Fibroblast of lung (primary cell): ENCODE measurements at places on chromosomes 3 and 15. TPM values are rescaled to one million over a fixed set of nuclear protein-coding genes. Genes with fewer than 3 reads are reported as not detected.
A peak's percentile ranks its signal among the peaks of the same experiment; 100 is the strongest.

DNA sequence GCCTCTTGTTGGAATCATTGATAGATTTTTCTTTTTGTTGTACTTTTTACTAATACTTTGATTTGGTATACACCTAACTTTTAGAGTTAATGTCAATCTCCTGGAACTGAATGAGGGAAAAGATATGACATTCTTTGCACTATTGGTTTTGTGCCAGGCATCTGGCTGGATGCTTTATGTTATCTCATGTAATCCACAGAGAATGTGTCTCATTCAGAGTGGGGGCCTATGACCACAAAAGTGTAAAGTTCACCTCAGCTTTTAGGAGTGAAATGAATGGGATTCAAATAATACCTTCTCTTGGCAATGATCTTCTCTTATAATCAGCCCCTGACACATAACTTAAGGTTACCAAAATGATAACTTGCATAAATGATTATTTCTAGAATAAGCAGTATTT, 329.1 kb upstream of the ROPN1 start:
- DNase-seq: peak; percentile 51

GRCh38 chr15:27061739-27062138, 90.8 kb downstream of the GABRG3 start:
- DNase-seq: no peak

GRCh38 chr3:122533931-122534334, 19.2 kb upstream of the KPNA1 start:
- DNase-seq: peak; percentile 57

GRCh38 chr3:136708333-136708985, 43.7 kb downstream of the STAG1 start:
- peak; percentile 33 for DNase-seq

GRCh38 chr15:92197746-92198145, 195.9 kb upstream of the ST8SIA2 start:
- no peak for DNase-seq

GRCh38 chr3:189839576-189839975, 208.4 kb downstream of the TP63 start:
- peak; percentile 85 for DNase-seq

DNA sequence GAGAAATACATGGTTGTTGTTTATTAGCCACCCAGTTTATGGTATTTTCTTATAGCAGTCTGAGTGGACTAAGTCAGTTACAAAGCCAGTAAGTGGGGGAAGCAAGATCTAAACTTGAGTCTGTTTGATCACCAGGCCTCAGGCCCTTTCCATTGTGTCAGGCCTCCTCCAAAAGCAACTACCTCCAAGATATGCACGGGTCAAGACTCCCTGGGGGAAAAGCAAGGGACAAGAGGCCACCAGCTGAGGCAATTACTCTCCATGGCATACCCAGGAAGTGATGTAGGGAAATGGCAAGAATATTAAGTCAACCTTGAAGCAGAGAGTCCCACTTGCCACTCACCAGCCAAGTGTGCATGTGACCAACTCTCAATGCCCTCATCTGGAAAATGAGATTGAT, 28.6 kb upstream of the SRGAP3 start:
- DNase-seq: no peak

DNA sequence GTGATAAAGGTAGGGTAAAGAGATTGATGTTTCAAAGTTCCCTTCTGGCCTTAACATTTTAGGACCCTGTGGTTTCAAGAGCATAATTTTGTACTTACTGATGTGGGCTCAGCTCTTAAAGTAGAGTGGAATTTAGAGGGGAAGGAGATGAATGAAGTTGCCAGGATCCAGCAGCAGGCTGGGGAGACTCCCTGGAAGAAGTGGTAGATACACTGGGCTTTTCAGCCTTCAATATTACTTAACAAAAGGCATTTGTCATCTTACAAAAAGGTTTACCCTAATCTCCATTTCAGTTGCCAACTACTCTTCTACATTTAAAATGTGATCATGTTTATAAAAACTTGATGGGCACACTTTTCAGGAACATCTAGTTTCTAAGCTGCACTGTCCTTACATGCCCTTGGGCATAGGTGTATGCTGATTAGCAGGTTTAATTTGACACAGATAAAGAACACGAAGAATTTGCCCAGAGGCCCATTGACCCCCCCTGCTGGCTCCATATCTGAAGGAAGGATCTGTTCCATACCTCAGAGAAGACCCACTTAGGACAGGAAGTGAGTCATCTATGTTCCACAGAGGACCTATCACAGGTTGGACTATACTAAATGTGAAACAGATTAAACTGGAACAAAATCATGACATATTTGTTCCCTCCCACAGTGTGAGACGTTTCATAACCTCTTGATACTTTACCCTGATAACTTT, 93.0 kb upstream of the LPP start:
- peak; percentile 20 for DNase-seq

GRCh38 chr3:45741742-45742460, 52.7 kb downstream of the SACM1L start:
- no peak for DNase-seq

DNA sequence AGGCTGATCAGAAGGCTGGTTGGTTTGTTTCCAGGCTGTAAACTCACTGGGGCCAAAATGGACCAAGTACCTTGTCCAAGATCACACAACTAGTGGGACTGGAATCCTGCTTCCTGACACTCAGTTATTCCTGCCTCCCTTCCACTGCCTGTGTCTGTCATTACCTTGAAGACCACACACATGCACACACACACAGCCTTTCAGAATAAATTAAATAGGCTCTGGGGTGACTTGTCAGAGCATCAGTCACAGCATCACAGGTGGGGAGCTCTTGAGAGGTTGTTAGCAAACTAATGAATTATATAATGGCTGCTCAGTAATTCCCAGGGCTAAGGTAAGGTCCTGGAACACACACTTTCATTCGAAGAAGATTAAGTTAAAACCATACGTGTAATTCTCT, 231.8 kb downstream of the UACA start:
- DNase-seq: no peak

DNA sequence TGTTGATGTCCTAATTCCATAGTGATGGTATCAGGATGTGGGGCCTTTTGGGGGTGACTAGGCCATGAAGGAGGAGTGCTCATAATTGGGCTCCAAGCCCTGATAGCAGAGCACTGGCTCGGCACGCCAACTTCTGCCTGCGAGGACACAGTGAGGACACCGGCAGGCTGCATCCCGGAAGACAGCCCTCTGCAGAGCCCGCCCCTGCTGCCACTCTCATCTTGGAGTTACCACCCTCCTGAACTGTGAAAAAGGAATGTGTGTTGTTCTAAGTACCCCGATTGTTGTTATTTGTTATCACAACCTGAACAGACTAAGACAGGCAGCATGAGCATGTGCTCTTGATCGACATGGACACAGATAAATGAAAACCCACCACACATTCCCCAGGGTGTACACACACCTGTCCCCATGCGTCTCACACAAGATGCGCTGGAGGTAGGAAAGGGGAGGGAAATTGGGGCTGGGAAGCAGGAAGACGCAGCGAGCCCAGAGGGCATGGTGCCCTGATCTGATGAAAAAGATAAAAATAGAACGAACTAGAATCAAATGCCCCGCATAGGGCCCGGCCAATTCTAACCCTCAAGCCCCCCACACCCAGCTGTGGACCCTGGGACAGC, 40.1 kb downstream of the RPN1 start:
- no peak for DNase-seq

DNA sequence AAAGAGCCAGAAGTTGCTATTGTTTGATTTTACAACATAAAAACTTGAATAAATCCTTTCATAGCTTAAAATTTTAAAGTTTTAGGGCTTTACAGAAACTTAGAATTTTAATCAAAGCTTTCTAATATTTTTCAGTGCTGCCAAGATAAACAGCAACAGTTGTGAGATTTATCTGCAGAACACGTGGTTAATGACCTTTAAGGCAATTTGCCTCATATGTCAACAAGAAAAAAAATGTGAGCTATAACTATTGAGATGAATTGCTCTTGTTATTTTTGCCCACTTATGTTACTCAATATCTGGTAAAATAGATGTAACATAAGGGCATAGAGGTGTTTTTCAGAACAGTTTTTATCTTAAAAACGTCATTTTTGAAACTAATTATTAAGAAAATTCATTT, 96.7 kb upstream of the NECTIN3 start:
- DNase-seq: peak; percentile 20

DNA sequence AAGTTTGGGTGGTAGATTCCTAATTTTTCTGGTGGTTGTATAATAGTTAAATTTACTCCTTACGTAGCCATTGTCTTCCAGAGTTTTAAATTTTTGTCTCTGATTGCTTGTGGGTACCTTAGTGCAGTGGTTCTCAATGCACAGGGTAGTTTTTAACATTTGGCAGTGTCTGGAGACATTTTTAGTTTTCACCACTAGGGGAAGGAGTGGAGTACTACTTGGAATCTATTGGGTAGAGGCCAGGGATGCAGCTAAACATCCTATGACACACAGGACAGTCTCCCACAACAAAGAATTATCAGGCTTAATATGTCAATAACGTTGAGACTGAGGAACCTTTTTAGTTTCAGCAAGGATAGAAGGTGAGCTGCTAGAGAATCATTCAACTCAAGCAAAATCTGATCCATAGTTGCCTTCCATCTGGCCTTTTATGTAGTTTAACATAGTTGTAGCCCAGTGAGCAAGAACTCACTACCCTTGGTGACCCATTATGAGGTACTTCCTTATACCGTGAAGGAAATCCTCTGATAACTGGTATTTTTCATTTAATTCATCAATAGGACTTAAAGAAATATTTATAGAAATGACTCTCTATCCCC, 8.6 kb upstream of the STX19 start:
- peak; percentile 39 for DNase-seq

GRCh38 chr3:46200211-46200610, 7.9 kb downstream of the CCR1 start:
- no peak for DNase-seq

DNA sequence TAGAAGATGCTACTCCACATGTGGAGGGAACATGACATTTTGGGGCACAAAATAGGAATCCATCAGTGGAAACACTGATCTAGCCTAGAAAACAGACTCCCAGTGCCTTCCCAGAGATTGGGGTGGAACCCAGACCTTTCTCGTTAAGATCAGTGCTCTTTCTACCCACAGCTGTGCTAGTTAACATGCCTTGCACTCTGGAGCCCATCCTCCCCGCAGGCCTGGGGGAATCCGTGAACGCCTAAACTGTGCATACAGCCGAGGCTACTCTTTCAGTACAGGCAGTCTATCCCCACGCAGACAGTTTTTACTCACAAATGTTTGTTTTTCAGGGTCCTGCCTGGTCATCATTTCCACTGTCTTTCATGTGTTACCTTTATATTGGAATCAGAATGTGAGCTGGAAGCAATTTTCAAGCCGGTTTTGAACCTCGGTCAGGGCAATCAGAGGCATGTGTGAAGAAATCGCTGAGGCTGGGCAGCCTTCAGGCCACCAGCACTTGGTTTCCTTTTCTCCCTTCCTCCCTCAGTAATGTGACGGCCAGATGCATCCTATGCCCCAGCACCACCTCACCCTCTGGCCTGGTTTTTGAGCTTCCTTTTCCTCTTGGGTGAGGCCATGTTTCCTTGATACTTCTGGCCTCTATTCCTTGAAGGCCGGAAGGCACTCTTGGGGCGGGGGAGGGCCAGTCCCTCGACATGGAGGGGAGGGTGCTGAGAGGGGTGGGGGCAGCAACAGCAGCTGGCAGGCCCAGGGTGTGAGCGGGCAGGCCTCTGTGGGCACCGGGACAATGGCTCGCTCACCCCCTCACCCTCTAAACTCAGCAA, 123.6 kb upstream of the GALNT15 start:
- no peak for DNase-seq

DNA sequence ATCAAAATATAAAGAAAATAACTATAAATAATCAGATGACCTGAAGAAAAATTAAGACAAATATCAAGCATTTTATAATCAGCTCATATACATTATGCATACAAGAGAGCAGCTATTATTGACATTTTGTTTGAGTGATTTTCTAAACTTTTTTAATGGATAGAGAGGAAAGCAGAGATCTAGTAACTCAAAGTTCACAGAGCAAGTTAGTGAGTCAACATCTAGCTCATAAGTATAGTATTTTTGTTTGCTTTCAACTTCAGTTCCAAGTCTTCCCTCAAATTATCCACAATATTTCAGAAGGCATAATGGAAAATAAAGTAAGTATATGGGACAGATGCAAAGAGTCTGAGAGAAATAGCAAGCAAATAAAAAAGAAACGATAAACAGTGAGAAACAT, 470.1 kb upstream of the ALCAM start:
- DNase-seq: no peak

- DNase-seq: peak; percentile 81
These were observed 47.6 kb downstream of the TXNRD3 start for GRCh38 chr3:126607214-126607908.

- DNase-seq: peak; percentile 44
These were observed 210.3 kb upstream of the STT3B start for GRCh38 chr3:31322460-31322859.

GRCh38 chr15:72859757-72860145, 76.2 kb upstream of the ADPGK start:
- DNase-seq: no peak

GRCh38 chr3:59133311-59133710, 83.5 kb upstream of the CFAP20DC start:
- DNase-seq: peak; percentile 60

DNA sequence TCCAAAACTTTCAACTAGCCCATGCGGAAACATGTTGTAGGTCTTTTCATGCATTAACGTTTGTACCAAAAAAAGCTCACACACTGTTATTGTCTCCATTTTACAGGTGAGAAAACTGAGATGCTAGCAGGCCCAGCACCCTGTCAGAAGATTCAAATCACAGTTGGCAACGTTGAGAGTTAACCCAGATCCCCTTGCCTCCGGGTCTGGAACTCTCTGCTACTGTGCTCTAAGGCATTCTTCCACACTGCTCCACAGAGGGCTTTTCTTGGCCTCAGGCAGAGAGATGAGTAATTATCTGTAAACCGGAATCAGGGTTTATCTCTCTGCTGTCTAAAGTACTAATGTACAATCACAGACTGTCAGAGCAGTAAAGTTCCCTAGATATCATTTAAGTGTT, 186.0 kb upstream of the LPP start:
- peak; percentile 28 for DNase-seq

The ASB14 gene
- total RNA-seq: not detected in 2 replicates

The MBD4 gene
- 35.2 and 35.5 TPM in 2 replicates for total RNA-seq

The PP2D1 gene
- total RNA-seq: not detected in 2 replicates

The MCF2L2 gene
- under 0.01 TPM in 2 replicates for total RNA-seq

The MAP6D1 gene
- total RNA-seq: 0.51 and 0.83 TPM in 2 replicates

The GOLGA8S gene
- total RNA-seq: under 0.01 TPM in 1 of 2 replicates, not detected in the other

The CCR5 gene
- under 0.01 TPM in 2 replicates for total RNA-seq

The APBA2 gene
- 18.2 and 20.3 TPM in 2 replicates for total RNA-seq

The GABRA5 gene
- not detected in 2 replicates for total RNA-seq

The CPLX3 gene
- total RNA-seq: not detected in 2 replicates

The CDCP1 gene
- 16.9 and 56.1 TPM in 2 replicates for total RNA-seq
